ENCODE measurements at places on chromosomes 12 and 14.

GRCh38 chr14:96515731-96516130 is 13.5 kb downstream of the PAPOLA start:
- DNase-seq: no peak

- DNase-seq: no peak
Observed at GRCh38 chr12:19833775-19834501, 394.6 kb downstream of the AEBP2 start.

DNA sequence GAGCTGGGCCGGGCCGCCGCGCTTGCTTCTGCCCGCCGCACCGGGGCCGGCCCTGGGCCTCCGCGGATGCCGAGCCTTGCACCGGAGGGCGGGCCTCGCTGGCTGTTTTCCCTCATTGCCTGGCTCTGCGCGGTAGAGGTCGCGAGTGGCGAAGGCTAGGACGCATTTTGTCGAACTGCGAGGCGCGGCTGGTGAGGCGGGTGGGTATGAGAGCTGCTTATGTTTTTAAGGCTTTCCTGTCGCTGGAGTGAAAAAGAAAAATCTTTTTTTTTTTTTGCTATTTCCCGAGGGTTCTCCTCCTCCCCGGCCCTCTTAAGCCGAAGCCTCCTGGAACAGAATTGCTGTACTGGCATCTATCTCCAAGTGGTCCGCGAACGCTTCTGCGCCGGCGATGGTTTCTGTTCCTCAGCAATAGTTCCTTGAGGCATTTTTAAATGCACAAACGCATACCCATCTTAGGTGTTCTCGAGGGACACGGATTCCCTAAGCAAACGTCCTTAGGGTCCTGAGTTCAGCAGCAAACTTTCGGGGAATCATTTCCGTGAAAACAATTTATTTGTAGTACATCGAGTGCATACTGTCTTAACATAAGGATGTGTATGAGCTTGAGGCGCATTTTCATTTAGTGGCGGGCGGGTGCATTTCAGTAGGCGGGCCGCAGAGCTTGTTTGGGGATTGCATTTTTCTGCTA is 631 bp downstream of the RESF1 start:
- peak; percentile 65 for DNase-seq

DNA sequence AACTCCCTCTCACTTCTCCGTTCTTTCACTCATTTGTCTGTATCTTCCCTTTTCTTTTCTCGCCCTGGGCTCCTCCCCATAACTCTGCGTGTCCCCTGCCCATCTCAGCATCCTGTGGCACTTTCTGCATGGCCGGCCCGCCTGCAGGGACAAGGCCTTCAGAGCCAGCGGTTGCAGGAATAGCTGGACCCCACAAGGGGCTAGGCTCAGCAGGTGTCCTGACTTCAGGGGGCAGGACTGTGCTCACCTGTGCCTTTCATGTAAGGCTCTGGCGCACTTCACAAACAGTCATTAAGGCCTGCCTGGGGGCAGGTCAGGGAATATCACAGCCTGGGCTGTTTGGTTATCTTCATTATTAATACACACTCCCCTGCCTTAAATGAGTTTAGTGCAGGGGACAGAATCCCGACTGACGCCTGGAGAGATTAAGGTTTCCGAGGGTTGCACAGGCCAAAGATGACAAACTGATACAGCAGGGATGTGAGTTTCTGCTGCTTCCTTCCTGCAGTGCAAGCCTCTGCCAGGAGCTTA is 768.8 kb upstream of the TBX3 start:
- DNase-seq: no peak

DNA sequence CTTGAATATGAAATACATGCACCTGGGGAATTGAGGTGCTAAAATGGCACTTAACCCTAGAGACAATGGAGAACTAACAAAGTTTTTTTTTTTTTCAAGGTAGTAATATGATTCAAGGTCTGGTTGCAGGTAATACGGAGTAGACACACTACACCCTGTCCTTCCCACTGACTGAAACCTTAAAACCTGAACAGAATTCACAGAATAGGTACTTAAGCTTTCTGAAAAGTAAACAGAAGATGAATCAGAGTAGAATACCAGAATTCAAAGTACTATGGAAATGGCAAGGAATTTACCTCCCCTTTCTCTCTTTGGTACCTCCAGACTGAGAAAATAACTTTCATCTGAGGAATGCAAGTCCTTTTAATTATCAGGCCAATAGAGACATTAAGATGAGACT is 87.2 kb downstream of the PAPLN start:
- no peak for DNase-seq

DNA sequence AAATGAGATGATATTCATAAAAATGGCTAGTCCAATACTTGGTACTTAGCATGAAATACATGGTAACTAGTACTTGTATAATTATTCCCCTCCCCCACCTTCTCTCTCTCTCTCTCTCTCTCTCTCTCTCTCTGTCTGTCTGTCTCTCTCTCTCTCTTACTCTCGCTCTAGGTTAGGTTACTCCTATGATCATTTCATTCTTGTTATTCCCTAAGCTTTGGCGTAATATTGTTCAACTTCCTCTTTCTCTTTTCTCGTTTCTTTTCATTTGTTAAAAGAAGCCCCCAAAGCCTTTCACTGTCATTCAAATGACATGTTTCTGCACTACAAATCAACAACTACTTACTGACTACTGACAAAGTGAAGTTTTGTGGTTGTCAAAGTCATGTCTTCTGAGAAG is 89.8 kb downstream of the GRIP1 start:
- DNase-seq: no peak

DNA sequence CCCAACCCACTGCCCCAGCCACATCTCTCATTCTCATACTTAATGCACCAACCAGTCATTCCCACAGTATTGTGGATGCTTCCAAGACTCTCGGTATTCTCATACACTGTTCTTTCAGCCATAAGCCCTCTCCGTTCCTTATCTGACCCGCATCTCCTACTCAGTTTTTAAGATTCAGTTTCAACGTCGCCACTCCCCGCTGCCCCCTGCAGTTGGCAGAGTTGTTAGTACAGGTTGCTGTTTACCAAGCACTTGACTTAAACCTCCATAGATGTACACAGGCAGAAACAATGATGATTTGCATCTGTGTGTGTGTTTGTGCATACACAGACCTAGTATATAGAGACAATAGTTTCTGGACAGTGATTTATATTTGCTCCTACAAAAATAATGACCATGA is 40.2 kb downstream of the PAH start:
- no peak for DNase-seq

- no peak for DNase-seq
Observed at GRCh38 chr12:3335078-3335487, 155.9 kb upstream of the PRMT8 start.

DNA sequence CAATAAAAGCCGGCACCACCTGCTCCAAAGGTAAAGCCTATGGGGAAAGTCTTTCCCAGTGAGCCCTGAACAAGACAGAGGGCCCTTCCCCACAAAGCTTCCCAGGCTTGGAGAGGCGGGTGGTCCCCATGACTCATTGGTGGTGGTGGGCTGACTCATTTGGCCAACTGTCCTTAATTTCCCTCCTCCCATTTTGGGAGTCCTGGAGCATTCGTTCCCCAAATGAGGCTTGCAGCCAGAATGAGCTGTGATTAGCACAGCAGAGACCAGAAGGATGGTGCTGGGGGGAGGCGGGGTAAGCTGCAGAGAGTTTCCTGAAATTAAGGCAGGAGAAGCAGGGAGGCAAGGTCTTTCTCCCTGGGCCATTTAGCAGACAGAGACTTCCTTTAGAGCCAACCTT is 241.7 kb downstream of the DPF3 start:
- no peak for DNase-seq

GRCh38 chr12:15547691-15548090 is 225.4 kb downstream of the PTPRO start:
- DNase-seq: no peak

DNA sequence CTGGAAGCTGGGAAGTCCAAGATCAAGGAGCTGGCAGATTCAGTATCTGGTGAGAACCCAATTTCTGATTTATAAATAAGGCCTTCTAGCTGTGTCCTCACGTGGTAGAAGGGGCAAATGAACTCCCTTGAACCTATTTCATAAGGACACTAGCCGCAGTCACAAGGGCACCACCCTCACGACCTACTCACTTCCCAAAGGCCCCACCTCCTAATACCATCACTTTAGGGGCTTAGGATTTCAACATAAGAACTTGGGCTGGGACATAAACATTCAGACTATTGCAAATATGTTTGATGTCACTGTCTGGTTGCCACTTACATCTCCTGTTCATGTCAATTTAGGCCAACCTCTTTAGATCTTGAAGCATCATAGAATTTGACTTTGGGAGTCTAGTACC is 10.8 kb upstream of the CNIH1 start:
- DNase-seq: no peak

DNA sequence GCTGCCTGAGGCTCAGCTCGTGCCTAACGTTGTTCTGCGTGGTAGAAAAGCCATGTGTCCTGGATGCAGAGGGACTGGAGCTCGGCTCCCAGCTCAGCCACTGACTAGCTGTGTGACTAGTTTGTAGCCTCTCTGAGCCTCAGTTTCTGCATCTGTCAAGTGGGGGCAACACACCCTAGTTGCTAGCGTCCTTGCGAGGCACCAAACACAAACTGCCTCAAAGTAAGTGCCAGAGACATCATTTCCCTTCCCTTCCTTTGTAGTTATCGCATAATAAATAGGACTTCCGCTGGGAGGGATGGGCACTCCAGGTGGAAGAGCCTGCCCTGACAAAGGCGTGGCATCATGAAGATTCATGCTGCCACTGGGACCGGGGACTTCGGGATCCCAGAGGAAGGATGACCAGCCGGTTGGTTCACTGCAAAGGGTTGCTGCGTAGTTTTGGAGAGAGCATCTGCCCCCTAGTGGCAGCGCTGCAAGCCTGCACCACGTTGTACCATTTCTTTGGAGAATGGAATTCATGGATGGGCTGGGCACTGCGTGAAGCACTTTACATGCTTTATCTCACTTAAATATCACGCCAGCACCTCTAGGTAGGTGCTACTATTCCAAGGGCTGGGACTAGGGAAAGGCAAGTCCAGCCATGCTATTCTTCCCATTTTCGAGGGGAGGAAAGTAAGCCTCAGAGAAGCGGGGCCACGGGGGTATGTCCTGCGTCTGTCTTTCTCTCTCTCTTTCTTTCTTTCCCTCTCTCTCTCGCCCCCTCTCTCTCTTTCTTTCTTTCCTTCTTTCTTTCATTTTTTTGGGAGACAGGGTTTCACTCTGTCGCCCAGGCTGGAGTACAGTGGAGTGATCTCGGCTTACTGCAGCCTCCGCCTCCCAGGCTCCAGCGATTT is 4.6 kb downstream of the CCDC197 start:
- peak; percentile 73 for DNase-seq

GRCh38 chr12:70354787-70355186 is 11.3 kb upstream of the KCNMB4 start:
- no peak for DNase-seq

GRCh38 chr12:113932381-113933196 is 33.5 kb downstream of the RBM19 start:
- no peak for DNase-seq

GRCh38 chr12:26246483-26247164 is 51.3 kb downstream of the SSPN start:
- DNase-seq: peak; percentile 95

DNA sequence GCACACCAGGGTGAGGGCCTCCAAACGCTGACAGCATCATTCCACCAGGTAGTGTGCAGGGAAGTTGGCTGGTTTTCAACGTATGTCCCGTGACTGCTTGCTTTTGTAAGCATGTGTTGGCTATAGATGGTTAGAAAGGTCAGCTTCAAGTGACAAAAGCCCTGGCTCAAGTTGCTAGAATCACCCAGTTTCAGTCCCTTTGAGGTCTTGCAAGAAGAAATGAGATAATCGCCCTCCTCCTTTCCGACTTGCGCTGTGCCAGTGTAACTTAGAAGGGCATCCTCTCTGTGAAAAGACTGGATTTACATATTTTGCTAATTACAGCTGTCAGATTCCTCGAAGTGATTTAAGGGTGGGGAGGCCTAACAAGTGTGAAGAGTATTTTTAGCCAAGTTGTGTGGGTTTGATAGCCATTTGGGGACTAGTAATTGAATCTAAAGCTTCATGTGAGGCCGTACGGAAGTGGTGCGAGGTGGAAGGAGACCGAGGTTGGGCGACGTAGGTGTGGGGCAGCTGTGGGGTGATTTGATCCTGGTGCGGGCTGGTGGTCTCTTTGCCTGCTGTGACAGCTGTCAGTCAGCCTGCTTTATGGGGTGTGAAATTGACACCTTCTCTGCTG is 94.7 kb downstream of the CHST11 start:
- no peak for DNase-seq

- DNase-seq: peak; percentile 83
Observed at GRCh38 chr12:124512667-124513296, 54.6 kb downstream of the NCOR2 start.

GRCh38 chr14:30016002-30016401 is 88.4 kb upstream of the PRKD1 start:
- no peak for DNase-seq

DNA sequence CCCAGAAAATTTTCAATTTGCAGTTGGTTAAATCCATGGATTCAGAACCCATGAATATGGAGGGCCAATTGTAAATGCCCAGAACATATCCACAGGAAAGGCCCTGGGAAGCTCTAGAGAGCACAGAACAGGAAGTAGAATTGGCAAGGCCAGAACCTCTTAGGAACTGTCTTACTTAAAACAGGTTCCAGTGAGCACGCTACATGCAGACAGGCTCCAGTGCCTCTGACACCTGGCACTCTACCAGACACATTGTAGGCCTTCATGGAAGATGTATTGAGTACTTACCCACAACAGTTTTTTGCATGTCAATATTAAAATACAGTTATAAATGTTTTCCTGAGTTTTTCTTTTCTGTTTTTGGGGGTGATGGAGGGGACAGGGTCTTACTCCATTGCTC is 188.2 kb upstream of the FRMD6 start:
- no peak for DNase-seq

- no peak for DNase-seq
Observed at GRCh38 chr12:12519354-12519998, 43.2 kb downstream of the DUSP16 start.

- DNase-seq: peak; percentile 66
Observed at GRCh38 chr12:109804820-109805761, 28.1 kb downstream of the TRPV4 start.

DNA sequence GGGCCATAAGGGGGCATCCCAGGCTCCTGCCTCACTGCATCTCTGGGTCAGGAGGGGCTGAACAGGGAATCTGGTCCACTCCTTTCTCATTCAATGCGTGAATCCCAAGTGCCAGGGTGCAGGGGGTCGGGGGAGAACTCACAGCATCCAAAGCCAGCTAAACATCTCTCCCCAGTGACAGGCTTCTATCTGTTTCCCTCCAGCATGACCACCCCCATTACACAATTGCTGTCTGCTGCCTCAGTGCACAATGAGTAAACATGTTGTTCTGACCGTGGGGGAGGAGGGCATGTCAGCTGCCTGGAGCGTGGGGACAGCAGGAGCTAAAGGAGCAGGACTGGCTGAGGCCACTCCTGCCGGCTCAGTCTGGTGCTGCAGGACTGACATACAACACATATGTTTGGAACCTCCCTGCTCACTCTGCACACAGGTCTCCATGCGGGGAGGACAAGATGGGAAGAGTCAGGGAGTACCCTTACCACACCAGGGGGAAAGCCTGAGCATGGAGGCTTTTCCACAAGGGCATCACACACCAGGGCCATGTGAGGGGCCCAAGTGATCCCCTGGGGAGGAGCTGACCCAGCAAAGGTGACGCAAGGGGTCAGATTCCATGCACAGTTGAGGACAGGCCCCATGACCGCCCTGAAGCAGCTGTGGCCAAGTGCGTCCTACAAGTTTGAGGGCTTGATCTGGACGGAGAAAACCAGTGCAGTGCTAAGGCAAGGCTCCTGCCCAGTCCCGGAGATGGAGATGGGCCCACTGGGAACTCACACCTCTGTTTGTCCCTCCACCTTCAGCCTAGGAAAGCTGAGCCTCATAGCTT is 1.4 kb downstream of the TNS2 start:
- DNase-seq: no peak
